KG1 (cell line): ENCODE measurements at places on chromosomes 16 and 17.

GRCh38 chr17:75845058-75845711 lies 981 bp upstream of the UNC13D start:
- DNase-seq: peak; percentile 59

DNA sequence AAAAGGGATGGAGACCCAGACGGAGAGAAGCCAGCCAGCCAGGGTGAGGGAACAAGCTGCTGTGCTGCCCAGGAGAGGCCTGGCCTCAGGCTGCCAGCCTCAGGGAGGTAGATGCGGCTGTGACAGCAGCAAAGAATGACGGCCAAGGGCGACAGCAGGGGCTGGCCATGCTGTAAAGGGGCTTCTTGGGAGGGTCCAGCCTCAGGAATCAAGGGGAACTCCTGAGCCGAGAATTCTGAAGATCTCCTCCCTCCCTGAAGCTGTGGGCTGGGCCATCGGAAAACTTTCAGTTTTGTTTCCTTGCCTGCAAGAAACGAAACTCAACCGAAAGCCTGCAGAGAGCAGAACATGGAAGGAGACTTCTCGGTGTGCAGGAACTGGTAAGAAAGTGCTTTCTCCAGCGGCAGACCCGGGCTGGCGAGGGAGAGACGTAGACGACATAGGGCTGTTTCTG lies at the start of gene XAF1:
Gene XAF1, plus strand, starts transcription at position 316 of the 454 bp plus-strand sequence. Its CDS starts 33 bp downstream, at position 349.
- no peak for DNase-seq

DNA sequence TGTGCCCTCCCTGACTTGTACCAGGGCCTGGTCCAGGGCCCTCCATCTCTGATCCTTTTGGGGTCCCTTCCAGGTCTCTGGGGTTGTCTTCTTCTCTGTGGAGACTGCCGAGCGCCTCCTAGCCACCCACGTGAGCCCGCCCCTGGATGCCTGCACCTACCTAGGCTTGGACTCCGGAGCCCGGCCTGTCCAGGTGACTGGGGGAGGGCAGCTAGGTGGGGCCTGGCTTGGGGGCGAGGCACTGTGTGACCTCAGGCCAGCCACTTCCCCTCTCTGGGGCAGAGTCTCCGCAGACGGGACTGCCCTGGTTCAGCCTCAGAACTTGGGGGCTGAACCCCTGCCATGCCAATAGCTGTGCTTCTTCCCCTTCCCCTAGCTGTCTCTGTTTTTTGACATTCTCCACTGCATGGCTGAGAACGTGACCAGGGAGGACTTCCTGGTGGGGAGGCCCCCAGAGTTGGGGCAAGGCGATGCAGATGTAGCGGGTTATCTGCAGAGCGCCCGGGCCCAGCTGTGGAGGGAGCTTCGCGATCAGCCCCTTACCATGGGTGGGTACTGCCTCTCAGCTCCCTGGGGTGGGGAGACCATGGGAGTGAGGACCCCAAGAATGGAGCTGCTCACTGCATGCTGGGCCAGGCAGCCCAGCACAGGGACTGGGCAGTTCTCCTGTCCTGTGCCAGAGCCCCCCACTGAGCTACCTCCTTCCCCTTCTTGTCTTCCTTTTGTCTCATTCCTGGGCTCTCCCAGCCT lies 14.6 kb downstream of the FCSK start:
- DNase-seq: no peak

DNA sequence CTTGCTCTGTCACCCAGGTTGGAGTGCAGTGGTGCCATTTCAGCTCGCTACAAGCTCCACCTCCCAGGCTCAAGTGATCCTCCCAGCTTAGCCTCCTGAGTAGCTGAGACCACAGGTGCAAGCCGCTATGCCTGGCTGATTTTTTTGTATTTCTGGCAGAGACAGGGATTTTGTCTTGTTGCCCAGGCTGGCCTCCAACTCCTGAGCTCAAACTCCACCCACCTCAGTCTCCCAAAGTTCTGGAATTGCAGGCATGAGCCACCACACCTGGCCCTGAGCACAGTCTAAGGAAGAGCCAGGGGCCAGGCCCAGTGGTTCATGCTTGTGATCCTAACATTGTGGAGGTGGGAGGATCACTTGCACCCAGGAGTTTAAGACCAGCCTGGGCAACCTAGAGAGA lies 21.8 kb upstream of the BCO1 start:
- DNase-seq: no peak

- DNase-seq: no peak
These were observed 3.2 kb downstream of the THRA start for GRCh38 chr17:40065769-40066510.

DNA sequence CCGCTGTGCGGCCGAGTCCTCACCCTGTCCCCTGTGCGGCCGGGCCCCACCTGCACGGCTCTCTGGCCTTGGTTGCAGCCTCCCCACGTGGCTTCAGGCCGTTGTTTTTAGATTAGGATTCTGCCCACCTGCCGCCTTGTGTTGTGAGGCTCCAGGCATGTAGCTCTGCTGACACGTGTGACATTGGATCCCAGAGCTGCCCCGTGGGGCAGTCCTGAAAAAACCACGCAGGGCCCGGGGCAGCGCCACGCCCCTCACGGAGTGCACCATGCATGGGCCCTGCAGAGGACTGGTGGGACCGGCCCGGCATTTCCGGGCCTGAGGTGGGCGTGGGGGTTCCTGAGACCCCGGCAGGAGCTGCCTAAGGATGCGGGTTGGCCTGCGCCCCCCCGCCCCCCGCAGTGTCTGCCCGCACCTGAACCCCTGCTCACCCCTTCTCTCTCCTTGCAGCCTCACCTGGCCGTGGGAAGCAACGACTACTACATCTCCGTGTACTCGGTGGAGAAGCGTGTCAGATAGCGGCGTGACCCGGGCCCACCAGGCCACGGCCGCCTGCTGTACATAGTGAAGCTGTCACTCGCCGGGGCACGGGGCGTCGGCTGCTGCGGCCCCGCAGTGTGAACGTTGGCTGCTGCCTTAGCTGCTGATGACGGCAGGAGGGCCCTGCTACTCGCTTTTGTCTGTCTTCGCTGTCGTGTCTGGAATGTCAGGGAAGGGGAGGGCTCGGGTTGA lies 27.7 kb upstream of the CHMP6 start:
- DNase-seq: no peak

DNA sequence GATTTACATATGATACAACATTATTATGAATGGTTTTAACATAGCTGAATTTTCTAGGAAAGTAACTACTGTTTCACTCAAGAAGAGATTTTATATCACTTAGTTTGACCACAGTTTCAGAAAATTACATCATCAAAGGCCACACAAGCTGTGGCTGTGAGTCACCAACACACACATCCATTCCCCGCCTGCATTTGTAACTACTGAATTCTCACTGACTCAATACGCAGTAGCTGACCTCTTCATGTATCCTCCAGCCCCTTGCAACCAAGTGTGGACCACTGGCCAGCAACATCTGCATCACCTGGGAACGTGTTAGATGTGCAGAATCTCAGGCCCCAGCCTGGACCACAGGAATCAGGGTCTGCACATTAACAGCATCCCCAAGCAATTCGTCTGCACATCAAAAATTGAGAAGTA lies 197.6 kb downstream of the XYLT1 start:
- DNase-seq: no peak

GRCh38 chr16:49484451-49484849 lies 110.8 kb downstream of the C16orf78 start:
- no peak for DNase-seq
